ENCODE measurements at places on chromosomes 2 and 18. TPM values are rescaled to one million over a fixed set of nuclear protein-coding genes. Genes with fewer than 3 reads are reported as not detected.

DNA sequence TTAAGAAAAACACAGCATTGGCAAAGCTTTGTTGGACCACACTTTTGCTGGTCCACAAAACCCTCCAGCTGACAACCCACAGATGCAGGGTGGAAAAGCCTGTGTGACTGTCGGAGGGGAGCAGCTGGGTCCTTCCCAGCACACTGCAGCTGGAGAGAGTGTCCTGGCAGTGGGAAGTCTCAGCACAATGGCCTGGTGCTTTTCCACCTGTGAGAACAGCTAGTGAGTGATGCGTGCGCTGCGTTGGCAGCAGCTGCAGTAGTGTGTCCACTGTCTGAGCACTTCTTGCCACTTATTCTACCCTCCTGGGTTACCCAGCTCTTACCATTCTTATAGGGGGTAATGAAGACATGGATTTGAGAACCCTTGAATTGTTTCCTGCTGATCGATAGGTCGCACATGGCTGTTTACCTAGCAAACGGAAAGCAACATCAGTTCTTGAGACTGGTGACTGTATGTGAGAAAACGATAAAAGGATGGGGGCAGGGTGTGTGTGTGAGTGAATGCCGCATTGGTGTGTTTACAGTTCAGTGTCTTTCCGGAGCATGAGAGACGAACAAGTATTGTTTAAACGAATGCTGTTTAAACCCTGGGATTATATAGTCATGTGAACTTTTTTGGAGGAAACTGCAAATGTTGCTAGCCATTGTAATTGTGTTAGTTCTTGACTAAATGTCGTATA is 69.7 kb downstream of the LYPD6 start:
- DNase-seq: no peak
- no peaks in the 10 kb centered on the region for H3K36me3 ChIP-seq
- no peak overlapping the region for H3K27ac ChIP-seq

DNA sequence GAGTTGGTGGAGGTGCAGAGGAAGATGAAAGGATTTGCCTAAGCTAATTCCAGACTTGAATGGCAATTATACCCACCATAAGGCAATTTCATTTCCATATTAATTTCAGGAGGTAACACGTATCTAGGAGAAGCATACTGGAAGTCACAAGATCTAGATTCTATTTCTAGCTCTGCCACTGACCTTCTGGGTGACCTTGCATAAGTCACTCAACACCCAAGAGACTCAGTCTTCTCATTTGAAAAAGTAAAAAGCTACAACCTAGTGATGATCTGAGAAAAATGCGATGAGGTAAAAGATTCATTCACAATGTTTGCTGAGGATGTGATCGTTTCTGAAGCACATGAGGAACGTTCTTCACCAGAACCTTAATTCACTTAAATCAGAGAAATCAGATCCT is 55.9 kb downstream of the GRB14 start:
- no peaks in the 10 kb centered on the region for H3K4me1 ChIP-seq
- no peaks in the 10 kb centered on the region for H3K27me3 ChIP-seq
- H3K4me3 ChIP-seq: no peak overlapping the region
- DNase-seq: no peak
- no peak overlapping the region for H3K27ac ChIP-seq
- H3K36me3 ChIP-seq: no peaks in the 10 kb centered on the region

- H3K27me3 ChIP-seq: no peaks in the 10 kb centered on the region
- no peaks in the 10 kb centered on the region for H3K36me3 ChIP-seq
- H3K4me1 ChIP-seq: peaks cover 3% of the 10 kb centered on the region
- no peak for DNase-seq
- H3K4me3 ChIP-seq: no peak overlapping the region
These were observed 840.1 kb upstream of the ID2 start for GRCh38 chr2:7841751-7842150.

ANKRD30BL gene
- not detected for total RNA-seq

DNA sequence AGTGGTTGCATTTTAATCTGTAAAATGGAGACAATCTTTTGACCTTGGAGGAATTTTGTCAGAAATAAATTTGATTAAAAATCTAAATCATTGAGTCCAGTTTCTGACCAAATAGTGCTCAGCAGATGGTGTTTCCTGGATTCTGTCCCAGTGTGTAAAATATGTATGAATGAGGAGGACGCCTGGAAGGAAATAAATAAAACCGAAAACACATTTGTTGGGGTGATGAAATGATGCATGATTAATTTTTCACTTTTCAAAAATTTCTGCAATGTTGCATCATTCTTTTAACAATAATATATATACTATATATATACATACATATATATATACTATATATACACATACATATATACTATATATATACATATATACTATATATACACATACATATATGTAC is 261.1 kb upstream of the TRIB2 start:
- no peak overlapping the region for H3K4me3 ChIP-seq
- no peak overlapping the region for H3K27ac ChIP-seq
- peaks cover 14% of the 10 kb centered on the region for H3K4me1 ChIP-seq
- DNase-seq: no peak
- no peaks in the 10 kb centered on the region for H3K36me3 ChIP-seq

DNA sequence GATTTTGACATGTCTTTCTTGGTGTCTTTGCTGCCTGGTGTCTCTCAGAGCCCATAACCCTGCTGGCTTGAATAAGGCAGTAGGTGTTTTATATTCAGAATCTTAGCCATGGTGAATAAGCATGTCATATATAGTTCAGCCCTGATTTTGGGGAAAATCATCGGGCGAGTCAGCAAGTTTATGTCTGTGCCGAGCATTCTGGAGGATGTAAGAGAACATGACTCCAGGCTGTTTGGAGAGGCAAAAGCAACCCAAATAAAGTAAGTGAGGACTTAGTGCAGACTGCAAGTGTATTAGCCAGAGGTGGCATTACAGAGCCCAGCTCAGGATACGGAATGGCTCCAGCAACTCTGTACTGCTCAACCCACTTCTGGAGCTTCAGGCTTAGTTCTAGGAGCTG is 50.3 kb downstream of the TCF7L1 start:
- H3K4me3 ChIP-seq: no peak overlapping the region
- peaks cover 20% of the 10 kb centered on the region for H3K4me1 ChIP-seq
- no peak for DNase-seq
- H3K27ac ChIP-seq: no peak overlapping the region

Data from natural killer cell (primary cell).